KBM-7 (cell line): ENCODE measurements at places on chromosomes 6 and 20.

- DNase-seq, result no peak
Measured at GRCh38 chr6:13288481-13288880, 39.9 kb downstream of the TBC1D7 start.

GRCh38 chr20:44571362-44571988, 10.9 kb upstream of the PKIG start:
- no peak for DNase-seq

- DNase-seq, result no peak
Measured at GRCh38 chr6:33455051-33455450, 675 bp downstream of the ZBTB9 start.

- DNase-seq, result no peak
Measured at GRCh38 chr6:12277386-12277785, 12.8 kb upstream of the EDN1 start.

DNA sequence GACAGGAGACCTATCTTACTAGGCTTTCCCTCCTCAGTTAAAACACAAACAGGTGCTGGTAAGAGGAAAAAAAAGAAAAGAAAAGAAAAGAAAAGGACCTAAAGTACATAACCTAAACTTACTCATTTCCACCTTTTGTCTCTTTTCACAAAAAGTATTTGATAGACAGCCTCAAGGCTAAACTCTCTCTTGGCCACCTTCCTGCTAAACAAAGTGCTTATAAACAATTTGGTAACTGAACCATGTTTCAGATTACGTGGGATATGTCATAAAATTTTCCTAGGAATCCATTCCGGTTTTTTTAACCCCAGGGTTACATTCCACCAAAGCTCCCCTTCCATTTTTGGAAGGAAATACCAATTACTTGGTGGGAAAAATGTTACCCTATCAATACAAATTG, 109.0 kb downstream of the PRND start:
- no peak for DNase-seq

- no peak for DNase-seq
Measured at GRCh38 chr20:54262671-54263070, 54.8 kb downstream of the PFDN4 start.

- DNase-seq, result no peak
Measured at GRCh38 chr6:101398716-101399615, 5.5 kb downstream of the GRIK2 start.

GRCh38 chr6:75317503-75318206, 33.1 kb upstream of the TMEM30A start:
- no peak for DNase-seq
